Bronchial epithelial cell (primary cell): ENCODE measurements at places on chromosomes 16 and 17.

- no peak for DNase-seq
These were observed 79.4 kb downstream of the CCDC182 start for GRCh38 chr17:57665696-57666095.

DNA sequence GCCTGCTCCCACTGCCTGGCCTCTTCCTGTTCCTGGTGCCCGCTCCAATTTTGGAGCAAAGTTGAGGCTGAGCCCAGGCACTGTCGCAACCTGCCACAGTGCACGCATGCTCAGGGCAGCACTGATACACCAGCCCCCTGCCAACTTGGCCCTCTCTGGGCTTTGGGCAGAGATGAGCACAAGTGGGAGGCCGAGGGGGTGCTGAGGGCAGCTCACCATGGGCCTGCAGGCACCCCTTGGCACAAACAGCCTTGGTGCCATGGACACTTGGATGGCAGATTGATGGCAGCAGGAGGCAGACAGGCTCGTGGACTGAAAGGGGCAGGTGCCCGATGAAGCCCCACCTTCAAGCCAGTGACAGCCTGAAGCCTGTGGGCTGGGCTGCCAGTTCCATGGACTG, 42.9 kb downstream of the PIGL start:
- DNase-seq: no peak

- no peak for DNase-seq
These were observed 29.9 kb downstream of the ABCC12 start for GRCh38 chr16:48125888-48126287.

DNA sequence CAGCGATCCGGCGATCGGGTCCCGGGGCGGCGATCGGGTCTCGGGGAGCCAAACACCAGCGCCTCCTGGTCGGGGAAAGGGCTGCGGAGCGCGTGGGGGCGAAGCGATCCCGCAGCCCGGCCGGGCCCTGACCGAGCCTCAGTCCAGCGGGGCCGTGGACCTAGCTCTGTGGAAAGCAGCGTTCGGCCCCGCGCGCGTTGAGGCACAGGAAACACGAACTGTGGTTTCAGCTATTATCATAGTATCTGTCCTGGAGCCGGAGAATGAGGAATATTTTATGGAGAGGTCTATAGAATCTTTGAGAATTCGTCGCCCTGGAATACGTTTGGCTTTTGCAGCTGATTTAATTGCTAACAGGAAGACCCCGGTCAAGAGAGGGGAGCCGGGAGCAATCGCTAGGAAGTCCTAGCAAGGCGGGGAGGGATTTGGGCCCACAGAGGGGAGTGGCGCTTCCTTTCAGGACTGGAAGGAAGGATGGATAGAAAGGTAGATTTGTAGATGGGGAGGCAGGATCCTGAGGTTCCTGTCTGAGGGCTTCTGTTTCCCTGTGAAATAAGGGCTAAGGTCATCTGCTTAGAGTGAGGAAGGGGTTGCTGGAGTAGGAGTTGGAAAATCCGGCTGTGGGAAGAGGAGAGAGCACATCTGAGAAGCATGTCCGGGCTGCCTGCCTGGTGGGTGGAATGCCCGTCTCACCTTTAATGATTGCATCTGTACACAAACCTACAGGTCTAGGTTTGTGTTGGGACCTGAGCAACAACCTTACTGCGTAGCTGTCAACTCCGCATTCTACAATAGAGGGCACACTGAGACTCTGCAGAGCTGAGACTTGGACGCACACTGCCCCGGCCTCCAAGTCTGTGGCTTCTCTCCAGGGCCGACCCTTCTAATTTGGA, 770 bp downstream of the CCNF start:
- DNase-seq: peak; percentile 63

DNA sequence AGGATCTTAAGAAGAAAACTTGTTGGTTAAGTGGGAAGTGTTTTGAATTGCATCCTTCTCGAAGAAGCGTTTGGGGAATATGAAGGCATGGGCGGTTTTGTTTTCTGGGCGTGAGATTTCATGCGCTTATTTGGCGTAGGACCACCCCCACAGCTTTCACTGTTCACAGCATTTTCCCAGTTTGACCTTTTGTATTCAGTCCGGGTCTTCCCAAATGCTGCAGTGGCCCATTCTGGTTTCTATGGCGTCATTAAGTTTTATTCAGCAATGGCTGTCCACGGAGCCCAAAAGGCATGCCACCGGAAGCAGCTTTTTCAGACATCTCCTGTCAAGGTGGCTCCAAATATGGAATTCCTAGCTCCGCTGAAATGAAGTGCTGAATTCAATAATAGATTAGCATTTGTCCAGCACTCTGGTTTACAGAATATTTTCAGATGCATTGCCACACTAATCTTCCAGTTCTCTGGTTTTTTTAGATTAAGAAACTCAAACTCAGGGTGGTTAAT, 90.6 kb upstream of the FBXO47 start:
- DNase-seq: no peak

GRCh38 chr16:85052536-85052935, 24.9 kb downstream of the KIAA0513 start:
- DNase-seq: no peak

DNA sequence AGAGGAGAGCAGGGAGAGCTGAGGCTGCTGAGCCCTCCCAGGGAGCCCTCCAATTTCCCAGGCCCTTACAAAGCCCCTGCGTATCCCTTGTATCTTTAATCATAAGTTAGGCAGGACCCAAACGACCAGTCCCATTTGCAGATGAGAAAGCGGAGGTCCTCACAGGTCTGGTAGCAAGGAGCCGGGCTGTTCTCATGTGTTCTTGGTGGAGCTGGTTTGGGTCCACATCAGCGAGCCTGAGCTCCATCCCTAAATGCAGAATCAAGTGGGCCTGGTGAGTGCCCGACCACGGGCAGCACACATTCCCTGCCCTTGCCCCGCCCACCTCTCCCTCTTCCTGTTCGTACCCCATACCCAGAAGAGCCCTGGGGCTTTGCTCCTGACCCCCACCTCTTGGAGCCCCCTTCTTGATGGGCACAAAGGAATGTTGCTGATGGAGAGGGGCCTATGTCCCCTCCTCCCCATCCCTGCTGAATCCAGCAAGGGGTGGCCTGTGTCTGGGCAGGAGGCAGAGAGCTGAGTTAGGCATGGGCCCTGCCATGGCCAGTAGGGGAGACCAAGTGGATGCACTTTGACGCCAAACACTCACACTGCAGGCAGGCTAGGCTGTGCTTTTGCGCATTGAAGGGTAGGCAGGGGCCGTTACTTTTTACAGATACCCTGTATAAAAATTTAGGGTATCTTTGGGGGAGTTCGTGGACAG, 18.3 kb upstream of the ADCY7 start:
- DNase-seq: no peak

DNA sequence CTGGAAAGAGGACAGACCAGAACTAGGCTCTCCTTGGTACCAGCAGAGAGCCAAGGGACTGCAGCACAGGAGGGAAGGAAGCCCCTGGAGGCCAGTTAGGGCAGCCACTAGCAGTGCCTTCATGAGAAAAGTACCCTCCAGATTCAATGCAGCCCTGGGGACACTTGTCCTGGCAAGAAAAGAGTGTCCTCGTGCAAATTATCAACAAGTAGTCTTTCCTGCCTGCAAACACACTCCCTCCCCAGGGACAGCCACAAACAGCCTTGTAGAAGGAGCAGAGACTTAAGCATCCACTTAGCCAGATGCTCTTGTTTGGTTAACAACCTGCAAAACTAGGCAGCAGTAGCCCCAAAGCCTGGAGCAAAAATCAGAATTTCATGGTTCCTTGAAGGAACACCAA, 24.3 kb downstream of the CENPV start:
- DNase-seq: peak; percentile 8

DNA sequence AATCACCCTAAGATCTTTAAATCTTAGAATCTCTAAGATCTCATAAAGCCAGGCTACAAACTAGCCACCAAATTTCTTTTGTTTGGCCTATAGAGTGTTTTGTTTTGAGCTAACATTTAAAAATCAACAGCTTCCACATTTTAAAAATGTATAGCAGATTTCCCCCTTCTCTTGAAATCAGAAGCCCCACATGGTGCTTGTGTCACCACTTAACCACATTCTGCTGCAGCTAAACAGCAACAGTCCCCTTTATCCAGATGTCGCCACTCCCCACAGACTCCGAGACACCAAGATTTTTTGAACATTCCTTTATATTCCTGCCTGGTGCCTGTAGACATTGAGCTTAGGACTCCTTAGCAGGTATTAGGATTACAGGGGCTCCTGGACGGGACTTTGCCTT, 16.0 kb downstream of the GUCY2D start:
- no peak for DNase-seq

- DNase-seq: no peak
These were observed 27.0 kb downstream of the RTN4RL1 start for GRCh38 chr17:1997927-1998742.

GRCh38 chr16:9378876-9379275, 287.4 kb downstream of the HAPSTR1 start:
- DNase-seq: no peak

- DNase-seq: no peak
These were observed 127.8 kb downstream of the HS3ST3B1 start for GRCh38 chr17:14428648-14429029.

DNA sequence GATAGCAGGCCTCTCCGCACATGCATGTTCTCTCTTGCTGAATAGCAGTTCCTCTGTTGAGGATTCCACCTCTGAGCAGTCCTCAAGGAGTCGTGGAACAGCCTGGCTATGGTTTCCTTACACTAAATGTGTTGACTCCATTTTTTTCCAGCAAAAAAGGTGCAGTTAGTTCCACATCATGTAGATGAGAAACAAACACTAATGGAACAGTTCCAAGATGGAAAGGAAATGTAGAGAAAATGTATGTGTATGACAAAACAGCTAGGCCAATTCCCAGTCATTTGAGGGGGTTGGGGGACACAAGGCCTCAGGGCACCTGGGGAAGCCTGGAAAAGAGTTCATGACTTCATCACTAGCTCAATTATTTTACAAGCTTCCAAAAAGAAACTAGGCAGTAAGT, 90.0 kb downstream of the CFDP1 start:
- DNase-seq: no peak

- no peak for DNase-seq
These were observed 70.4 kb upstream of the CACNG5 start for GRCh38 chr17:66764506-66764905.
